Choroid plexus epithelial cell (primary cell): ENCODE measurements at places on chromosomes 4 and X.

- peak; percentile 12 for DNase-seq
These were observed 62.3 kb downstream of the RTL9 start for GRCh38 chrX:110420771-110421499.

DNA sequence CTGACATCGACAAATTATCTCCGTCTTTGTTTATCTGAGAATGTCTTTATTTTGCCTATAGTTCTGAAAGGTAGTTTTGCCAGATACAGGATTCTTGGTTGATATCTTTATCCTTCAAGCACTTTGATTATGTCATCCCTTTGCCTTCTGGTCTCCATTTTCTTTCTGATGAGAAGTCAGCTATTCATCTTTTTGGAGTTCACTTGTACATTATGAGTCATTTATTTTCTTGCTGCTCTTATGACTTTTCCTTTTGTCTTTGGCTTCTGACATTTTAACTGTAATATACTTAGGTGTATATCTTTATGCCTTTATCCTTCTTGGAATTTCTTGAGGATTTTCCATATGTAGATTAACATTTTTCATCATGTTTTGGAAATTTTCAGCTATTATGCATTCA is 51.4 kb downstream of the SHROOM4 start:
- no peak for DNase-seq

DNA sequence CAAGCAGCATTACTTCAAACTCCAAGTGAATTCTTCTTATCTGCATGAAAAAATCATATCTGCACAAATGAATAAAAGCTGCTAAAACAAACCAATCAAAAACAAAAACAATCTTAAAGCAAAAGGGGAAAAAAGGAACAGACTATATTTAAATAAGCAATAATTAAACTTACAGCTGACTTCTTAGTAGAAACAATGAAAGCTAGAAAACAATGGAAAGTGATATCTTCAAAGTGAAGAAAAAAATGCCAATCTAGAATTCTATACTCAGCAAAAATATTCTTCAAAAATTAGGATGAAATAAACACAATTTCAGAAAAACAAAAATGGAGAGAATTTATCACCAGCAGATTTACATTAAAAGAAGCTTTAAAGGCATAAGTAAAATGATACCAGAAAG is 20.0 kb downstream of the STBD1 start:
- DNase-seq: no peak

GRCh38 chr4:145609481-145610427 is 9.4 kb upstream of the MMAA start:
- peak; percentile 86 for DNase-seq

GRCh38 chrX:111652719-111653118 is 28.3 kb upstream of the ALG13 start:
- DNase-seq: peak; percentile 23

DNA sequence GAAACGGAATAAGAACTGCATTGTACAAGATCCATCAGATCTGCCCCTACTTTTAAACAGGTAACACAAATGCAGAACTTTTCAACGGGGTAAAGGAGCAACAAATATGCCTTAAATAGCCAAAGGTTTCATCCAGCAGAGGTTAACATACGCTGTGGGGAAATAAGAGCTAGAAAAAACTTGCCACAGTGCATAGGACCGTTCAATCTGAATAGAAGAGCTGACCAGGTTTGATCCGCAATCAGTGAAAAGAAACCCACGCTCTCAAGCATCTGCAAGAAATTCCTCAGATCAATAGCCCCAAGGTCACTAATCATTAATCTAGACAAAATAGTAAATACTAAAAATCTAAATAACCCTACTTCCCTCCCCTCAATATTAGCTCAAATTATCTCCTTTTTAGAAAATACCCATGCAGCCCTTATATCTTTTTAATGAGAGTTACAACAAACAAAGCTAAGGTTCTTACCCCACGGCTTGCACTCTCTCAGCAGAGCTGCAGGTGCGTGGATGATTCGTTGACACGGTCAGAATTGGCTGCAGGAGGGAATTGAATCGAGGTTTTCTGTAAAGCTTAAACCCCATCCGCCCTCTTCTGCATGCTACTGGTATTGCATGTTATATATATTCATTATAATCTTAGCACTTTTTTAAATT is at the start of gene TLR10:
Gene TLR10, minus strand, starts transcription at position 539 of the 657 bp plus-strand sequence. CDS start 7,400 bp downstream, outside the sequence.
- DNase-seq: peak; percentile 73

GRCh38 chr4:14810568-14810967 is 191.7 kb upstream of the CPEB2 start:
- DNase-seq: peak; percentile 6

DNA sequence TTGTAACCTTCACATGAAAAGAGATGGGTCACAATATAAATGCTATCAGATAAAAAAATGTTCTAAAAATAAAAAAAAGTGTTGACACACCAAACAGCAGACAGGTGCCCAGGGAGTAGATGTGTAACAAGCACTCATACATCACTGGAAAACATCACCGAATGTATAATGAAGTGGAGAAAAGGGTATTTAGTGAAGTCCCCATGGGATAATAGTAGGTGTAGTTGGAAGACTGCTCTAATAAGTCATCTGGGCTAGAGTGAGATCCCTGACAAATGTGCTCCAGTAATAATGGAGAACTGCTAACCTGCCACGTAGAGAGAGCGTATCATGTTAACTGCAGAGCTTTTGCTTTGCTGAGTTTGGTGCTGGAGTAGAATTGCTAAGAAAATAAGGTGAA is 152.0 kb downstream of the GRIA2 start:
- DNase-seq: no peak

- no peak for DNase-seq
These were observed 72.0 kb downstream of the RGS12 start for GRCh38 chr4:3364634-3365314.

DNA sequence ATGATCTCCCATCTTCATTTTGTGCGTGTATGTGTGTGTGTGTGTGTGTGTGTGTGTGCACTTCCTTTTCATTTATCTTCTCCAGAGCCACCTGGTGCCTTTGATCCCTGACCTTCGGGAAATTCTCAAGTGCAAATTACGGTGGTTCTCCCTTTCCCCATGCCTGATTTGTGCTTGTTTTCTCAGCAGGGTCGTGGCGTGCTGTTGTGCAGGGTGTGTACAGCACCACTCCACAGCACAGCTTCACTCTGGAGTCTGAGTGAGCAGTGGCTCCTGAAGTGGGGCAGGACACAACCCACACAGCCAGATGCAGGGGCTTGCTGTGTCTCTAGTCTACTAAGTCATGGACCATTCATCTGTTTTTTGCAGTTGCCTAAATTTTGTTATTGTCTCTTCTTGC is 114.2 kb upstream of the TBC1D9 start:
- DNase-seq: no peak

GRCh38 chrX:21427086-21427485 is 52.9 kb downstream of the CNKSR2 start:
- DNase-seq: no peak

GRCh38 chrX:9231491-9231890 is 197.6 kb upstream of the FAM9B start:
- peak; percentile 34 for DNase-seq

DNA sequence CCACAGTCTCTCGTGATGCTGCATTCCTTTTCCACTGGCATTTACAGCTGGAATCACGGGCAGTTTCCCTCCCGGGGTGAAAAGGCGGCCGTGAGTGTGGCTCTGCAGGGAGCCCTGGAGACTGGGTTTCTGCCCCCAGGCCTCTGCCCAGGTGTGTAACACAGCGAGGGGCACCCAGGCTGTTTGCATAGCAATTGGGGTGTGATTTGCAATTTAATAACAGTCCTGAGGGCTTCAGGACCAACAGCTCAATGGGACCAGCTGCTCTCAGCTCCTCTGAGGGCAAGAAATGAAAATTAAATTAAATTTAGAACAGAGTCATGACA is 99.0 kb upstream of the SHOX start:
- DNase-seq: no peak

GRCh38 chrX:121854614-121854911 is 807.2 kb downstream of the GLUD2 start:
- DNase-seq: no peak

DNA sequence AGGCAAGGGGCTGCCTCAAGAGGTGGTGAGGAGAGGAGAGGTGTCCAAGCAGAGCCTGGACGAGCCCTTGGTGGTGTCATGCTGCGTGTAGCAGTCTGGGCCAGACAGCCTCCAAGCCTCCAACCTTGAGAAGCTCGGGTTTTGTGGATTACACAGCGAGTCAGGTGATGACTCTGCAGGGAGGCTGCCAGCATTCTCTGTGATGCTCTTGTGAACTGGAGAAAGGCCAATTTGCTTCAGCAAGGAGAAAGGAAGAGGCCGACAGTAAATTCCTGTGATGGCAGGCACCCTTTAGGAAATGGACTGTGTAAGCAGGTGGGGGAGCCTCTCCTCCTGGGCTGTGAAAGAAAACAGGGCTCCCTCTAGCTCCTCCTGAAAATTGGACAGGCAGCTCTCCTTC is 36.0 kb upstream of the CD99L2 start:
- DNase-seq: peak; percentile 76

DNA sequence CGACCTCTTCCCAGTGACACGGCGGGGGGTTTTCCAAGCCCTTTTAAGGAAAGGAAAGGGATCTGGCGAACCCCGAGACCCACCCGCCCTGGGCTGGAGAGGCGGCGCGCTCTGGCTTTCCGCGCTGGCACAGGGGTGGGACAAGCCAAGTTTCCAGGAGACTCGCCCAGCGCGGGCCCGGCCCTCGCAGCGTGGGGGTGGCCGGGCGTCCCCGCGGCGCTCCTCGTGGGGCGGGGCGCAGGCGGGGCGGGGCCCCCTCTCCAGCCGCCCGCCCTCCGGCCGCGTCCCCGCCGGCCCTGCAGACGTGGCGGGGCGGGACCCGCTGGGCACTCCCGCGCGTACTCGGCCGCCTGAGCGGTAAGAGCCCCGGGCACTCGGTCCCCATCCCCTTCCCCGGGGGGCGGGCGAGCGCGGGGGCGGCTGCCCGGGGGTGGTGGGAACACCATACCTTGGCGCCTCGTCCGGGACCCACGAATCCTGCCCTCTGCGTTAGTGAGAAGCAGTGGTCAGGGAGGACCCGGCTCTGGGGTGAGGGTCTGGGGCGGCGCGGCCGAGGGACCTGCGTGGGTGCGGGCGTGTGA is at the start of gene FAM114A1:
Gene FAM114A1, plus strand, starts transcription at position 329 of the 581 bp plus-strand sequence. CDS start 10,273 bp downstream, outside the sequence.
- DNase-seq: peak; percentile 80

DNA sequence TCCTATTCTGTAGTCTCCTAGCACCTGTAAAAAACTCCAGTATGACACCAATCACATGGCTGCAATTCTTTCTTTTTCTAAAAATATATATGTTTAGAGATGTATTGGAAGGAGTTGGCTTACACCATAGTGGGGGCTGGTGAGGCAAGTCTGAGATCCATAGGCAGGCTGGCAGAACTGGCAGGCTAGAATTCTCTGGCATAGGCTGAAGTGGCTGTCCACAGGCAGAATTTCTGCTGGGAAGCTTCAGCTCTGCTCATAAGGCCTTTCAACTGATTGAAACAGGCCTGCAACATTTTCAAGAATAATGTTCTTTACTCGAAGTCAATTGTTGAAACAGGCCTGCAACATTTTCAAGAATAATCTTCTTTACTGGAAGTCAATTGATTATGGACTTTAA is 37.0 kb downstream of the FGF2 start:
- no peak for DNase-seq

DNA sequence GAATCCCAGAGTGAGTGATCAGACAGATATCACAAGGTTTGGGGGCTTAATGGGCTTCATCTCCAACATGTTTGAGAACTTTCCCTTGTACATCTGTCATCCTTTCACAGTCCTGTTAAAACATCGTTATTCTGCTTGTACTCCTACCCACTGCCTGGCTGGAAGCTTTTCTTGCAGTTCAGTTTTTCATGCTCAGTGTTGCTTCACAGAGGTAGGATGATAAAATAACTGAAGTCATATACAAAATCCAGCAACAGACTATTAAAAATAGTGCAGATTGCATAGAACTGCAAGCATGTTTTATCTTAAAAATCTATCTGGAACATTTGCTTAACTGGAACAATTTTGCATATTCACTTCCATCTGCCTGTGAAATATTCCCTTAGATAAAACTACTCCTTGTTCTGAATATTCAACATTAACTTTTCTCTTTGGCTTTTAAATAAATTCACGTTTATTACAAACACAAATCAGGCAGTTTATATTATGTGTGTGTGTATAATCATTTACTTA is 579.6 kb upstream of the IGFBP7 start:
- DNase-seq: no peak

- no peak for DNase-seq
These were observed 68.5 kb downstream of the GALNT7 start for GRCh38 chr4:173237152-173237551.

GRCh38 chr4:39320381-39321115 is 45.6 kb downstream of the RFC1 start:
- peak; percentile 64 for DNase-seq

DNA sequence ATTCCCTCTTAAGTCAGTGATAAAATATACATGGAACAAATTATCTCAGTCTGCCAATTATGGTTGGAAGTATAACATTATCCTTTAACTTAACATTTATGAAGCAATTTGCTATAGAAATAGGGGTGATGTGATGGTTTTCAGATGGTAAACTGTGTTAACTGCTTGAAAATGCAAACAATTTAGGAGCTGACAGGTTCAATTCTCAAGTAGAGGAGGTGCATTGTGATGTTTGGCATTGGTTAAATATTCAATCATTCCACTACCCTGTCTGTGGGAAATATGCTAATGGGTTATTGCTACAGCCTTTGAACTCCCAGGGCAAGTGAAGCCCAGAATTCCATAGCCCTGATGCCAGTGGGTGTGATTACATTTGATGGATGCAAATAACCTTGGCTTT is 243.4 kb upstream of the GK2 start:
- DNase-seq: peak; percentile 38

- DNase-seq: peak; percentile 56
These were observed 14.2 kb upstream of the FNIP2 start for GRCh38 chr4:158754385-158755180.

GRCh38 chrX:69073721-69074120 is 91.5 kb downstream of the PJA1 start:
- DNase-seq: no peak
